Psoas muscle (tissue), 8 donors: ENCODE measurements at places on chromosomes 16 and 17. TPM values are rescaled to one million over a fixed set of nuclear protein-coding genes. Genes with fewer than 3 reads are reported as not detected.
A peak's percentile ranks its signal among the peaks of the same experiment; 100 is the strongest.

The NOTUM gene
- polyA plus RNA-seq = 0.44 TPM

GRCh38 chr16:9677301-9677653 is 505.0 kb downstream of the GRIN2A start:
- DNase-seq = no peak

- no peak for DNase-seq
These were observed 45.3 kb downstream of the IL21R start for GRCh38 chr16:27447301-27447700.

DNA sequence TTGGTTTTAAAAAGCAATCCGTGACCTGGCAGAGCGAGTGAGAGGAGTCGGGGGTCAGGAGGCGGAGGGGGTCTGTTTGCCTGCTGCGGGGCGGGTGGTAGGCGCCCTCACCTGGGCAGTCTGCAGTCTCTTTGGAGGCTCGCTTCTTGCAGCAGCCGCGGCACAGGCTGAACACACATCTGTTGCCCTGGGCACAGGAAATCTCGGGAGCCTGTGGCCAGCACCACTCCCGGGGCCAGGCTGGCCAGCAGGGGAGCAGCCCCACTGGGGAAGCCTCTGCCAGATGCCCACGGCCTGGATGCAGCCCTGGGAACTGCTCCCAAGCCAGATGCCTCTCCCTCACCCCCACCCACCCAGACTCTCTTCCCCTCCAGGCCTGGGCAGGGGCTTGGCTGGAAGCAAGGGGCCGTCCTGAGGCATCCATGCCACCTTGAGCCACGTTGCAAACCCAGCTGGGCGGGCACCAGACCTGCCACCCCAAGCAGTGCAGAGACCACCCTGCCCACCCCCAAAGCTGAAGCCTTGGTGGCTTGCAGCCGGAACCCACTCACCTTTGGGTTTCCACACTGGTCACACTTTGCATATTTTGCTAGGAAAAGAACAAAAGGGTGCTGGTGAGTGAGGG is 6.6 kb downstream of the GPS1 start:
- DNase-seq = peak; percentile 11

DNA sequence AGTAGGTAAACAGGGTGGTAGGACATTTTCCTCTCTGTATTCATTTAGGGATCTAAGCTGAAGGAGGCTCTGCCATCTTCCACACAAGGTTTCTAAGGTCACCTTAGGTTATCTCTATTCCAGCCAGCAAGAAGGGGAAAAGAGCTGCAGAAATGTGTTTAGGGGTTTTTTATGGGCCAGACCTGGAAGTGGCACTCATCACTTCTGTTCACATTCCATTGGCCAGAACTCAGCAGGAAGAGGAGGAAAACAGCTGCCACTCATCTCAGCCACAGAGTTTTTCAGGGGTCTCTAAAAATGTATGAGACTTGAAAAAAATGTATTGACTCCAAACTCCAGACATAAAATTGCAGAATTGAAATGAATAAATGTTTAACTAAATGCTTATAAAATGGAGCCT is 65.8 kb downstream of the FTO start:
- DNase-seq = no peak

- DNase-seq = no peak
These were observed 99.9 kb downstream of the CDK5R1 start for GRCh38 chr17:32586666-32587065.

GRCh38 chr17:15278924-15279477 is 13.9 kb upstream of the PMP22 start:
- DNase-seq = no peak

GRCh38 chr17:74042744-74043486 is 160.6 kb upstream of the RPL38 start:
- DNase-seq = peak; percentile 72
